HuH-7.5 (cell line): ENCODE measurements at places on chromosomes 1 and 21.

DNA sequence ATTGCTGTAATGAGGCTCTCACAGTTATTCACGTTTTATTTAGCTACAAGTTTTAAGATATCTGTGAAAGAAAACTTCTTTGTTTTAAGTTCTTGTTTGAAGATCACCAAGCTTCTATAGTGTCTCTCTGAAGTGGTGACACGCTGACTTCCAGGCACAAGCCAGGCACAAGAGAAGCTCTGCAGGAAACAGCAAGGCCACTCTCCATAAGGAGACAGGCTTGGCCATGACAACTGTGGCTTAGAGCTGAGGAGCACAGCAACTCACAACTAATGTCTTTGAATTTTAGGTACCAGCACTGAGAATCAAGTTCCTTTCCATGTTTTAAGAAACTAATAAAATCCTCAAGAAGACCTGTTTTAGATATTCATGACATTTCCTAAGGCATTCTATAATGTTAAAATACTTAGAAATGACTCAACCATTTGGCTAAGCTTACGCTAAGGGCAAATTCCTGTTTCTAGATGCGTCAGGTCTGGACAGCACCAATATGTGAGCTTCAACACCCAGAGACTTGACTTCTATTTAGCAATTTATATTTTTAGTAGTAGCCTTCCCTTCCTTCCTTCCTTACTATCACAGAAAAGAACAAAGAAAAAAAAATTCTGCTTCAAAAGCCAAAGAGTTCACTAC, 40.2 kb downstream of the APP start:
- DNase-seq, result no peak

- peak; percentile 83 for DNase-seq
These were observed 252.4 kb downstream of the TOMM20 start for GRCh38 chr1:234875953-234876855.

- no peak for DNase-seq
These were observed 67.8 kb downstream of the MAN1C1 start for GRCh38 chr1:25684216-25684965.

DNA sequence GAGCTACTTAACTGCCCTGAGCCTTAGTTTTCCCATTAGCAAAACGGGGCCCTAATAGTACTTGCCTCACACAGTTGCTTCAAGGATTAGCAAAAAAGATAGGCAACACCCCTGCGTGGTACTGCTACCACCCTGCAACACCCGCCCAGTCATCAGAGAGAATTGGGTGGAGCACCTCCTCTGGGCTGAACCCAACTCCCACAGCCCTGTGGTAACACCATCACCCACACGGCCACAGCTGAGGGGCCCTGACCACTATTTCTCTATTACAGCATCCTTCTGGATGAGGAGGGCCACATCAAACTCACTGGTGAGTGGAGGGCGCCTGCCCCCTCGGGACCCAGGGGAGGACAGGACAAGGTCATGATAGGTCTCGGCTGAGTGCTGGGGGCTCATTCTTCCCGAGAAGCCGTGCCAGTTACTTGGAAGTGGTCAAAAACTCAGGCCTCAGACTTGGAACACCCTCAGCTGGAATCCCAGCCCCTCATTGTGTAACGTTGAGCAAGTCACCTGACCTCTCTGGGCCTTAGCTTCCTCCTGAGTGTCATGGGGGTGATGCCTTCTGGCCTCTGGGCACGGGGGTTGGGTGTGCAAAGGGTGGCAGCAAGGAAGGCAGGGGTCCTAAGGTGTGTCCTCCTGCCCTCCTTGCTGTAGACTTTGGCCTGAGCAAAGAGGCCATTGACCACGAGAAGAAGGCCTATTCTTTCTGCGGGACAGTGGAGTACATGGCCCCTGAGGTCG, 24.6 kb downstream of the RPS6KA1 start:
- DNase-seq, result no peak

- DNase-seq, result no peak
These were observed 57.4 kb upstream of the CXADR start for GRCh38 chr21:17455451-17455850.

- DNase-seq, result peak; percentile 20
These were observed 3.5 kb upstream of the UTS2 start for GRCh38 chr1:7856345-7856744.

DNA sequence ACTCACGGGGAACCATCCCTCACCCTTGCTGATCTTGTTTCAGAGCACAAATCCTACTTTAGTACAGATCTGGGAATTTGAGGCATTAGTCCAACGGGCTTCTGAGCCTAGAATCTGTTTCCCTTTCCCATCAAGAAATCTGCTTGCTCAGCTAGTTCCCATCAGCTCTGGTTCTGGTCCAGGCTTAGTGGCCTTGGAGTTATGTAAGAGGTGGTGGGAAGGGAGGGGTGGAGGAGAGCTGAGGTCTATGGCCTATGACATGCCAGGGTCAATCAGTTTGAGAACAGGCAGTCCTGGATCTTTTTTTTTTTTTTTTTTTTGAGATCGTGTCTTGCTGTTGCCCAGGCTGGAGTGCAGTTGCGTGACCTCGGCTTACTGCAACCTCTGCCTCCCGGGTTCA, 4.1 kb downstream of the GSTM1 start:
- no peak for DNase-seq

- no peak for DNase-seq
These were observed 85.9 kb downstream of the TM2D1 start for GRCh38 chr1:61638911-61639605.

GRCh38 chr1:31373897-31374486, 1.1 kb upstream of the FABP3 start:
- DNase-seq, result no peak

DNA sequence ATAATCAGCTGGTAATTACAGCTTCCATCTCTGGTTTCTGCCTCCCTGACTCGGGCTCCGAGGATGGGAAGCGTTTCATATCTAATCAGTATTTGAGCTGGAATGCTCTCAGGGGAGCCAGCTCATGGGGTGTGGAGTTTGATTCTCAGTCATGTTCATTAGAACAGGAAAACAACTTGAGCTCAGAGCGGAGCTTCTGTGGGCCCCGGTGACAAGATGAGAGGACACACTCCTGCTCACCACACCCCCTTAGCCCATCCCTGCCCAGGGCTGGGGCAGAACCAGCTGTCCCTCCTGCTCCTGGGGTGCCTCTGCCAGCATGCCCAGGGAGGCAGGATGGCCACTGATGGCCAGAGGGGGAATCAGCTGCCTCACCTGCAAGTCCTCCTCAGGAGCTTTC, 726.0 kb downstream of the PTPRU start:
- no peak for DNase-seq
